AG09319 (cell line): ENCODE measurements at places on chromosomes 13 and 19.

- DNase-seq: no peak
These were observed 128.7 kb downstream of the FGF14 start for GRCh38 chr13:102273111-102273510.

GRCh38 chr13:39835253-39835652 is 179.8 kb downstream of the COG6 start:
- DNase-seq: no peak

DNA sequence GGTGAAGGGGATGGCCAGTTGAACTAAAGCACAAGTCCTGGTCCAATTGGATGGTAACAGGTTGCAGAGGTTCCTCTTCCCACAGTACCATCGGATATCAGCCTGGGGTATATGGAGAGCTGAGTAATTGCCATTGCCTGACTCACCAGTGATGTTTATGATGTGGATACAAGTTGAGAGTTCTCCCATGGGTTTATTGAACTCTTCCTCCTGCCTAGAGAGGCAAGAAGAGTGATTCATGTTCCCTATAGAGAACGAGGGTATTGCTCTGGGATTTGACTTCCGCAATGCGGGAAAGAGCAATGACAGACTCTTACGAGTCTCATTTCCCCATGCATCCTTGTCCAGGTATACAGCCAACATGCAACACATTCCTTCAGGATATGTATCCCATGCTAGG is 111.3 kb upstream of the PCDH9 start:
- no peak for DNase-seq

GRCh38 chr13:98691360-98691759 is 61.1 kb downstream of the SLC15A1 start:
- DNase-seq: no peak
